ENCODE measurements at places on chromosomes 12 and 14. TPM values are rescaled to one million over a fixed set of nuclear protein-coding genes. Genes with fewer than 3 reads are reported as not detected.

The RHOJ gene
- total RNA-seq, result 312 TPM

The RNF212B gene
- total RNA-seq, result not detected

The FOXN4 gene
- total RNA-seq, result not detected

The VRTN gene
- not detected for total RNA-seq

Data from bladder microvascular endothelial cell (primary cell).